ENCODE measurements at places on chromosomes 11 and 22. TPM values are rescaled to one million over a fixed set of nuclear protein-coding genes. Genes with fewer than 3 reads are reported as not detected.

The OTUB1 gene
- total RNA-seq, result 55.8 TPM

The SMIM38 gene
- 0.14 TPM for total RNA-seq

The DYNC2H1 gene
- 31.4 TPM for total RNA-seq

The STK33 gene
- 0.57 TPM for total RNA-seq

The TMEM191B gene
- total RNA-seq, result not detected

The SELENOH gene
- total RNA-seq, result 79.7 TPM

Data from placental pericyte (primary cell).